ENCODE measurements at places on chromosomes 7 and 10.

DNA sequence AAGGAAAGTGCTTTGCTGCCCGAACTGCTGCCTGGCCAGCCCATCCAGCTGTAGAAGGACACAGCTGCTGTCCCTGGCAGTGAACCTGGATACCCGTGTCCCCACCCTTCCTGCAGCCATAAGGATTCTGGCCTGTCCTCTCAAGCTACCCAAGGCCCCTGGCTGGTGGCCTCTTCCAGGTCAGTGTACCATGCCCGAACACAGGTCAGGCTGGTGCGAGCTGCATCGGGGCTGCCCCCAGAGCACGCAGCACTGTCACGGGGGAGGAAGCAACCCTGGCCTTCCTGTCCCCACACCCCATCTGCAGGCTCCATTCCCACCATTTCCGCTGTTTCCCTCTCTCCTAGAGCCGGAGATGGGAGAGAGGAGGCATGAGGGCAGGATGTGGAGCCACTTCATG lies 30.5 kb upstream of the PWWP2B start:
- no peak for DNase-seq

DNA sequence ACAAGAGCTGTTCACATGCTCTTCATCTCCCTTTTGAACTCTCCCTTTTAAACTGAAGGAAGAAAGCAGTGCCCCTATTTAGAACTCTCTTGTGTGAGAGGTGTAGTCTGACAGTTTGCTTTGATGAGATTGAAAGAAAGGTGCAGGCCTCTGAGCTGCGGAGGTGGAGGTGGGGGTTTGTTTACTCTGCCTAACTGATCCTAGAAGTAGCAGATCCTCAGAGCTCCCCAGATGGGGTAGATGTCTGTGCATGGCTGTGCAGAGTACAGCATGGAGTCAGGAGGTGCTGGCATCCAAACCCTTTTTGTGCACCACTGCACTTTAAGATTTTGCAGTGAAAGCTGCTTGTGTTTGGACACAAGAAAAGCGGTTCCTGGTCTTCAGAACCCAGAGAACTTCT lies 58.3 kb downstream of the MINDY4 start:
- no peak for DNase-seq

DNA sequence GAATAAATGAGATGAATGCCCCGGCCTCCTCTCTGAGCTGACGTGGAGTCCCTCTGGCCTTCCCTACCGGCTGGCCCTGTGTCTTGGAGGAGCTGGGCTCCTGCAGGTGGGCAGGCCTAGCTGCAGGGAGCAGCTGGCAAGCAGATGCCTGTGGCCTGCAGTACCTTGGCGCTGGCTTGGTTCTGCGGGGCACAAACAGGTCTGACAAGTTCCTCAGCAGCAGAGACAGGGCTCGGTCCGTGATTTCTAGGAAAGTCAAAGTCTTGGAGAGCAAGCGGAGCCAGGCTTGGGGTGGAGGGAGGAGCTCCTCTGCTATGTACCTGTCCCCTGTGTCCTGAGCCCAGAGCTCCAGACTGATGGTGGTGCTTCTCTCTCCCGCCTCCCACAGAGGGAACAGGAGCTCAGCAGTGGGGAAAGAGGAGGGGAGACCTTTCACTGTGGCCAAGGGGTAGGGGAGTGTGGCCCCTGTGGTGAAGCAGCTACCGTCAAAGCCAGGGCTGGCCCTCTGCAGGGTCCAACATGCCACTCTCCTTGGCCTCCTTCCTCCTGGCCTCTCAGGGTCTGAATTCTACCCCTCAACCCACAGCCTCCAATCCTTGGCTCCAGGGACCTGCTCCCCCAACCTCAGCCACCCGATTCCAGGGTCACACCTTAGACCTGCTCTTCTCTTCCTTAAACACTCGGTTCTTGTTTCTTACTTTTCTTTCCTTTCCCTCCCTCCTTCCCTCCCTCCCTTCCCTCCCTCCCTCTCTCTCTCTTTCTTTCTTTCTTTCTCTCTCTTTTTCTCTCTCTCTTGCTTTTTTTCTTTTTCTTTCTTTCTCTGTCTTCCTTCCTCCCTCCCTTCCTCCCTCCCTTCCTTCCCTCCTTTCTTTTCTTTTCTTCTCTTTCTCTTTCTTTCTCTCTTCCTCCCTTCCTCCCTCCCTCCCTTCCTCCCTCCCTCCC lies 20.1 kb downstream of the MYL10 start:
- no peak for DNase-seq

DNA sequence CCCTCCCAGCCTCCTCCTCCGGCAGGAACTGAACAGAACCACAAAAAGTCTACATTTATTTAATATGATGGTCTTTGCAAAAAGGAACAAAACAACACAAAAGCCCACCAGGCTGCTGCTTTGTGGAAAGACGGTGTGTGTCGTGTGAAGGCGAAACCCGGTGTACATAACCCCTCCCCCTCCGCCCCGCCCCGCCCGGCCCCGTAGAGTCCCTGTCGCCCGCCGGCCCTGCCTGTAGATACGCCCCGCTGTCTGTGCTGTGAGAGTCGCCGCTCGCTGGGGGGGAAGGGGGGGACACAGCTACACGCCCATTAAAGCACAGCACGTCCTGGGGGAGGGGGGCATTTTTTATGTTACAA lies 83.3 kb downstream of the PAX2 start:
- DNase-seq, result no peak

- no peak for DNase-seq
Measured at GRCh38 chr7:74141705-74142104, 32.5 kb upstream of the EIF4H start.

DNA sequence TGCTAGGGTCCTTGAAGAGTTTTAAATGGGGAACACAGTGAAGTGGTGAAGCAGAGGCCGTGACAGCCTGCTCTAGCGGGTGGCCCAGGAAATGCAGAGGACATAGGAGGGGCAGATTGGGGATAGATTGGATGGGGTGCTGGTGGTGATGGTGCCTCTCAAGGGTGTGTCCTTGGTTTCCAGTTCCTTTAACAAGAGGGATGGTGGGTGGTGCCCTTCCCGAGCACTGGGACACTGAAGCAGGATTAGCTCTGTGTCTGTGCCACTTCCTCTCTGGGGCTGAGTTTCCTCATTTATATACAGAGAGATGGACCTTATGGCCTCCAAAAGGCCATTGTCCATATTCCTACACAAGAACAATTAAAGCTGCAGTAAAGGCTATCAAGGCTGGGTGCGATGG lies 285.5 kb downstream of the TCF7L2 start:
- no peak for DNase-seq

- no peak for DNase-seq
Measured at GRCh38 chr10:88620441-88620840, 33.9 kb downstream of the LIPJ start.

DNA sequence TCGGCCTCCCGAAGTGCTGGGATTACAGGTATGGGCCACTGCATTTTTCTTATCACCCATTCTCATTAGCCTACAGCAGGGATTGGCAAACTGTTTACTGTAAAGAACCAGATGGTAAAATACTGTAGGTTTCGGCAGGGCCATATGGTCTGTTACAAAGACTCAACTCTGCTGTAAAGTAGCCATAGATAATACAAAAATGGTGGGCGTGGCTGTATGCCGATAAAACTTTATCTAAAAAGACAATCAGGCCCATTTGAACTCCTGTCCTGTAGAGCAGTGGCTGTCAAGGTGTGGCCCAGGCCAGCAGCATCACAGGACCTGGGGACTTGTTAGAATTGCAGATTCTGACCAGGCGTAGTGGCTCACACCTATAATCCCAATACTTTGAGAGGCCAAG lies 134.3 kb downstream of the CUX1 start:
- DNase-seq, result no peak

- no peak for DNase-seq
Measured at GRCh38 chr7:47393406-47393805, 188.5 kb downstream of the TNS3 start.

DNA sequence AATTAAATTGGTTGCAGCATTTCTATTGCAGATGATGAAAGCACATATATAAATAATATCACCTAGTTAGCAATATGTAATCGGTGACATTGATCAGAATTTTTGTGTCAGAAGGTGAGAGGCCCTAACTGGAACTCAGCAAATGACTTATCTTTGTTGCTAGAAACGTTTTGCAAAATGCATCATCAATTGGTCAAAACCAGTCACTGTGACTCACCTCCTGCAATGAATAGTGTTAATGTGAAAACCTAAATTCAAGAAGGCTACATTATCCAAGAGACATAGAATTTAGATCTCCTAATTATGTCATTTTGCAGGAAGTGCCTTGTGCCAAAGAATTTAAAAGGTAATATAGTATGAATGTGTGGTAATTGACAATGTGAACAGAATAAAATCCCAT lies 9.8 kb upstream of the PNLIPRP3 start:
- DNase-seq, result no peak

DNA sequence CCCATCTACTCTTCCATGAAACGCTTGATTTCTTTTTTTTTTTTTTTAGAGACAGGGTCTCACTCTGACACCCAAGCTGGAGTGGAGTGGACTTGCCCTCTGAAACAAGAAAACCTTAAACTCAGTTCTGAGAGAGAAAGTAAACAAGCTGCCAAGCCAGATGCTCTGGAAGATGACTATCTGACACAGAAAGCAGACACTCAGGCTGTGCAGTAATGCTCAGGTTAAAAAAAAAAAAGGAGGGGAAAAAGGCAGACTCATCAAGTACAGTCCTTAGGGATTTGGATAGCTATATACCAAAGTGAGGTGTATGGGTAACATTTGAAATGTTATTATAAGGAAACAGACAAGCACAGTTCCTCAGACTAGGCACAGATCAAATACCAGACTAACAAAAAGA lies 80.5 kb downstream of the IDE start:
- no peak for DNase-seq

DNA sequence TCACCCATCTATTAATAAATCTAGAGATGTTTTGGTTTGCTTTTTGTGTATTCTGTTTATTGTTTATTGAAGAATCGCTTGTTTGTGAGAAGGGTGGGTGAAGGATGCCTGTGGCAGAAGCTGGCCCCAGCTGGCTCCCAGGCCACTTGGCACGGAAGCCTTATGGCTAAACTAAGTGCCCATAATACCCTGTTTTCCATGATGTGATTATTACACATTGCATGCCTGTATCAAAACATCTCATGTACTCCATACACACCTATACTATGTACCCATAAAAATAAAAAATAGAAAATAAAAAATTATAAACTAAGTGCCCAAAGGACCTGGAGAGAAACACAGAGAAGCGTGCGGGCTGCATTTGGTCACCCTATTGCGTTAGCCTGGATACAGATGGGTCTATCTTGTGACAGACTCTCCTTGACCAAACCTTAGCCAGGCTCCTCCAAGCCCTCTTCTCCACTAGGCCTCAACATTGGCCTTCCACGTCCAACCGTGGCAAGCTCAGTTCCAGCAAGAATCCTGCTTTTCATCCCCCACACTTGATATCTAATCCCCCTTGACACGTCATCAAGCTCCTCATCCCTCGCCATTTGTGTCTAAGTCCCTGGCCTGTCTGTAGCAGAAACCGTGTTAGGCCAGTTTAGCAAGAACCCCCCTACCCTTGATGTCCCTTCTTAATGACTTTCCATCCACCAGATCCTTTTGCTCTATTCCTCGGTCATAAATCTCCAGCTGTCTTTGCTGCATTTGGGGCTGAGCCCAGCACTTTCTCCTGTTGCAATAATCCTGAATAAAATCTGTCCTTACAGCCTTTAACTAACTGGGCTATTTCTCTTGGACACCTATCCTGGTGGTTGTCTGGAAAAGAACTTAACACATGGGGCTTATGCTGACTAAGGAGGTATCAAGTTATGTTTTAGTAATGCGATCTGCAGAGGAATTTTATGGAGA lies 245.2 kb downstream of the TNS3 start:
- no peak for DNase-seq

DNA sequence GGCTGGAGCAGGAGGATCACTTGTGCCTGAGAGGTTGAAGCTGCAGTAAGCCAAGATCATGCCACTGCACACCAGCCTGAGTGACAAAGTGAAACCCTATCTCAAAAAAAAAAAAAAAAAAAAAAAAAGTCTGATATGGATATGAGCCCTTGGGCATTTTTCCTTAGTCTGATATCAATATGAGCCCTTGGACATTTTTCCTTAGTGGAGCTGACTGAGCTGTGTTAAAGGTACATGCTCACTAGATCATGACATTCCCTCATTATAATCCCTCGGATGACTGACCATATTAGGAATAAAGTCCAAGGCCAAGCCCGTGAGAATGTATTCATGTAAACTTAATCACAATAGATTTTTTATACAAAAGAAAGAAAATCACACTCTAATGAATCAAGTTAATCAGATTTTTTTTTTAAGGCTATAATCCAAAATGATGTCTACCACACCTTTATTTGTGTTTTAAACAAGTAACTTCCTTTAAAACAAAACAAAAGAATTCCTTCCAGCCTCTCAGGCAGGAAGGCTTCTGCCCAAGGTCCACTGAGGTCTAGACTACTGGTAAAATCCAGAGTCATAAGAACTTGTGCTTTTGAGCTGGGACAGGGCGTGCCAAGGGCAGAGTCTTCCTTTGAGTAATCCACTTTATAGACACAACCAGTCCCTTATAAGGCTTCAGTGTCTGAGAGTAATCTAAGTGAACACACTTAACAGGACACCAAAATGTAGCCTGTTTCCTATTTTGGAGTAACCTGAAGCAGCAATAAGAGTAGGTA lies 5.5 kb downstream of the PPA1 start:
- DNase-seq, result no peak

DNA sequence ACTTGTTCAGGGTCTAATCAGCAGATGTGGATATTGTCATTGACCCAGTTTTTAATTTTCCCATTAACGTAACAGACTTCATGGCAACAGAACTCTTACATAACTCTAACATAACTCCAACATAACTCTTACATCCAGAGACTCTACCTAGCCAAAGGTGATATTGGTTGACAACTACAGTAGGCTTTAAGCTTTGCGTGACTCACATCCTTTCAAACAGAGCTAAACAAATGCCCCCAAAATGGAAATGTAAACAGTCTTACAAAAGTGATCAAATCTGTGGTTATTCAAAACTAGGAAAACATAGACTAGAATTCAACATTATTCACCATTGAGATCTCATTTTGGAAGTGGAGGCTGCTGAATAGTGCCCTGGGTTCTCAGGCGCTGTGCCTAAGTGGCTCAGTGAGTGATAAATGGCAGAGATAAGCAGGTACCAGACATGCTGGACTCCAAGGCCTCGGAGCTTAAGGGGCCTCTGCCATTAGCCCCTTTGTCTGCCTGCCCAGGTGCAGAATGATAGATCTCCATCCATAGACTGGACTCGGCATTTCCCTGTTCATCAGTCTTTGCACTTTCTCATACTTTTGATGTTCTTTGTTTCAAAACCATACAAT lies 34.3 kb upstream of the BTBD16 start:
- DNase-seq, result peak; percentile 59

GRCh38 chr7:122719010-122719578 lies 16.4 kb upstream of the RNF148 start:
- DNase-seq, result no peak

- DNase-seq, result no peak
Measured at GRCh38 chr7:5218564-5219360, 28.7 kb downstream of the WIPI2 start.

DNA sequence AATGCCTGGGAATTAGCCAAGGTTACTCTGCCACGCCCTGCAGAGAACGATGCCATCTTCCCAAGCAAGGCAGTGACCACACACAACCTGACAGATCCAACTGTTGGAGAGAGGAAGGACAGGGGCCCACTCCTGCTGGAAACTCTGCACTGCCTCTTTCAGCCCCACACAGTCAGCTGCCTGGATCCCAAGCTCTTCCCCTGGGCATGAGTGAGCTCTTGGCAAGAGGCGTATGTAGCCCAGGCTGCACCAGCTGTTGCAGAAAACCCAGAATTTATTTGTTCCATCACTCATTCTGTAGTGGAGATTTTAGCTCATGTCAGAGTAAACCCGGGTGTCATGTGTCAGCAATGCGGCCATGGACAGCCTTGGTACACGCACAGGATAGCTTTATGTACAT lies 135.1 kb upstream of the TRIM24 start:
- no peak for DNase-seq

- DNase-seq, result no peak
Measured at GRCh38 chr10:102819054-102819453, 18.2 kb downstream of the CYP17A1 start.

- no peak for DNase-seq
Measured at GRCh38 chr7:142440906-142441411, 183.1 kb upstream of the PRSS58 start.

Measured in NCI-H2081 treated with DMSO at 0.1 percent for 48 hours (cell line).